Activated T-helper 1 cell treated with anti-CD3 and anti-CD28 coated beads, Interleukin-2, amount 50 U/mL, for 16 hours (primary cell): ENCODE measurements at places on chromosomes 13 and 19.

DNA sequence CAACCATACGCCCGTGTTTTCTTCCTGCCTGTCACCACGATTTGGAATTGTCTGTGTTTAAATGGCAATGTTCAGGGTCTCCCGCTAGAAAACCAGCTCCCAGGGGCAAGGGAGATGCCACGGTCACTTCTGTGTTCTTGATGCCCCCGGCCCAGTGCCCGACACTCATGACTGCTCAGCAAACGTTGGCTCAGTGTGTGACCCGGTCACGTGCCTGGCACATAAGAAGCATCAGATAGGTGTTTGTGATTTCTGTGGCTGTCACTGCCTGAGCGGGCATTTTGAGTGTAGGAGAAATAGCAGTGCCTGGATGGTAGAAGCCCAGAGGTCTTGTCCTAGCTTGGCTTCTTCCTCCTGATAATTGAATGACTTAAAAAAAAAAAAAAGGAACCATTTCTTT is 15.5 kb downstream of the HDGFL2 start:
- DNase-seq: no peak

GRCh38 chr19:36973021-36973843 is 57.1 kb downstream of the ZNF568 start:
- DNase-seq: peak; percentile 47

DNA sequence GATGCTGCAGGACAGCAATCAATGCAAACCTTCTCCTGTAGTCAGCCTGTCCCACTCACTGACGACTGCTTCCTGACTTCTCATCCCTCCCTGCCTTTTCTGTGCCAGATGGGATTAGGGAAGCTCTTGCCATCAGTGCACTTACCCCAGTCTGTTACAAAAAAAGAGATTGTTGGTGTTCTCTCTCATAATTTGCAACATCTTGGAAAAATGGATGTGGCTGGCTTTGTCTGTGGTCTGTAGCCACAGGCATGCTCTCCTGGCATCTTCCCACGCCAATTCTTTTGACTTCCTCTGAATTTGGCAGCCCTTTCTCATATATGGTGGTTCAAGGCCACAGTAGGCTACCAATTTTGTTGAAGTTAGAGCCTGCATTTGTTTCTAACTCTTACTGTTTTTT is 11.6 kb upstream of the HTR2A start:
- no peak for DNase-seq

GRCh38 chr13:113616991-113617749 is 32.6 kb downstream of the TFDP1 start:
- DNase-seq: no peak

- no peak for DNase-seq
Measured at GRCh38 chr19:10412257-10412977, 7.9 kb upstream of the PDE4A start.

- no peak for DNase-seq
Measured at GRCh38 chr19:342801-343421, 1.7 kb downstream of the MIER2 start.

DNA sequence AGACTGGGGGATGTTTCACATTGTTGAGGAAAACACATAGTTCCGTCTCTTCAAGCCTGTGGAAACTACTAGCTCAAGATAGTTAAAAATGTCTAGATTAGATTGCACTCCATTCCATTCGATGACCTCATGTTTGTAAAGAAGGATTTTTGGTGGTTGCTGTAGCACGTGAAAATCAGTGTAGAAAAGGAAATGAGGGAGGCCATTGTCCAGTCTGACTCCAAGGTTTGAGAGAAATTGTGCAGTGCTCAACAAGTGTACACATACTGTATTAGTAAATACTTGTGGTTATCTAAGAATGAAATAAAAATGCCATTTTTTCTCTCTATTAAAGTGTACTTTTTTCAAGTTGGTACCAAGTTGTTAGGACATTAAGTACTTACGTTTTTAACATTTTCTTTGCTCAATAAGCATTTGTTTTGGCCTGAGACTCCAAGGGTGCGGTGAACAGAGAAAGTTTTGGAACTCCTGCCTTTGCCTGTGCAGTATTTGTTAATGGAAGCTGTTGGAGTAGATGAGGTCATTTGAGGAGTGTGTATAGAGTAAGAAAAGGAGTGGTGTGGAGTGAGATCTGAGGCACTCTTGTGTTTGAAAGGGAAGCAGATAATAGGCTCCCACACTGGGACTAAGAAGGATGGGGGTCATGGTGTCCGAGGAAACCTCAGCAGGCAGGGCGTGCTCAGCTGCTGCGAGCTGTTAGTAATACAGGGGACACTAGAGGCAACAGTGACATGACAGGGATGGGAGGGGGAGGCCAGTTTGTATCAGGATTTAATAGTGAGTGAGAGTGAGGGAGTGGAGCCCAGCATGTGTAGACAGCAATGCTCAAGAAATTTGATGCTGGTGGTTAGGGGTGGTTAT is 4.4 kb downstream of the WASF3 start:
- no peak for DNase-seq

DNA sequence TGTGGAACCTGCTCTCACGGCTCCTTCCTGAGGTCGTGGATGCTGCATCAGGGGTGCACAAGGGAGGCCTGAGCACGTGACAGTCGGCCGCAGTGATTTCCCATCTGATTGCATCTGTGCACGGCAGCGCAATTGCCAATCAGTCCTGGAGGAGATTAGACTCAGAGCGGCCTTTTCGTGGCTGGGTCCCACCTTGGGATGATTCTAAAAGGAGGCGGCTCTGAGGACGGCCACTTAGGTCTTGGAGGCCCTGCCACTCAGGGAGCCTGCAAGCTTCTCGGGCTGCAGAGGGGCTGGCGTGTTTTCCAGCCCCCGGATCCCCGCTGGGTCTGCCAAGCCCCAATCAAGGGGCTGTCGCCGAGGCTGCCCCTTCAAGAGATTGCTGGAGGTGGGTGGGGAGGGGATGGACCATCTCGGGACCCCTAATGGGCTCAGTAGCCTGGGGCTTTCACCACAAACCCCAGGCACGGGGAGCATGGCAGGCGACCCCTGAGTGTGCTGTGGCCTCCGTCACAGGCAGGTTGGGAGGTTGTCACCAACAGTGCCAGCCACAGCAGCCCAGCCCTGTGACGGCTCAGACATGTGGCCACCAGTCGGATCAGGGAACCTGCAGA is 51.6 kb downstream of the SOX1 start:
- DNase-seq: no peak

GRCh38 chr13:113848020-113848419 is 15.9 kb downstream of the GAS6 start:
- DNase-seq: no peak

DNA sequence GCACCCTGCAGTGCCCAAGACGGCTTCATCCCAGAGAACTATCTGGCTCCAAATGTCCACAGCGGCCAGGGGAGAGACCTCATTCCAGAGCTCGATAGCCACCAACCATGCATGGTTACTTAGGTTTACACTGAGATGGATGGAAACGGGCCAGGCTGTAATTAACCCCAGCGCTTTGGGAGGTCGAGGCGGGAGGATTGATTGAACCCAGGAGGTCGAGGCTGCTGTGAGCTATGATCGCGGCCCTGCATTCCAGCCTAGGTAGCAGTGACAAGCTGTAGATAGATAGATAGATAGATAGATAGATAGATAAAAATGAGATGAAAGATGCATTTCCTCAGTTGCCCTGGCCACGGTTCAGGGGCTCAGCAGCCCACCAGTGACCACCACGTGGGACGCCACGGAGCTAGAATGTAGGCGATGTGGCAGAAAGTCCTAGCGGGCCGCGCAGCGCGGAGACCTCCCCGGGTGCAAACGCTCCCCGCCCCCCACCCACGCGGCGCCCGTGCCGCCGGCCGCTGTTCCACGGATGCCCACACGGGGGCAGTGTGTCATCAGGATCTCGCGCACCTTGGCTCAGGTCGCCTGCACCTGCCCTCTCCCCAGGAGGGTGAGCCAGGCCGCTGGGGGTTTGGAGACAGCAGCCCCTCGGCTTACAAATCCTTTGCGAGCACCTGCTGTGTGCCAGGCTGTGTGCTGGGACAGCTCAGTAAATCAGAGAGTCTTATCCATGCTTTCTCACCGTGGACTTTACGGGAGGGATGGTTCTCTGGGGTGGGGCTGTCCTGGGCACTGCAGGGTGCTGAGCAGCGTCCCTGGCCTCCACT is 13.5 kb upstream of the TLE5 start:
- DNase-seq: peak; percentile 73

GRCh38 chr19:30070968-30071632 is 129.1 kb downstream of the URI1 start:
- no peak for DNase-seq

GRCh38 chr13:50334115-50334778 is 319.0 kb downstream of the KCNRG start:
- no peak for DNase-seq

DNA sequence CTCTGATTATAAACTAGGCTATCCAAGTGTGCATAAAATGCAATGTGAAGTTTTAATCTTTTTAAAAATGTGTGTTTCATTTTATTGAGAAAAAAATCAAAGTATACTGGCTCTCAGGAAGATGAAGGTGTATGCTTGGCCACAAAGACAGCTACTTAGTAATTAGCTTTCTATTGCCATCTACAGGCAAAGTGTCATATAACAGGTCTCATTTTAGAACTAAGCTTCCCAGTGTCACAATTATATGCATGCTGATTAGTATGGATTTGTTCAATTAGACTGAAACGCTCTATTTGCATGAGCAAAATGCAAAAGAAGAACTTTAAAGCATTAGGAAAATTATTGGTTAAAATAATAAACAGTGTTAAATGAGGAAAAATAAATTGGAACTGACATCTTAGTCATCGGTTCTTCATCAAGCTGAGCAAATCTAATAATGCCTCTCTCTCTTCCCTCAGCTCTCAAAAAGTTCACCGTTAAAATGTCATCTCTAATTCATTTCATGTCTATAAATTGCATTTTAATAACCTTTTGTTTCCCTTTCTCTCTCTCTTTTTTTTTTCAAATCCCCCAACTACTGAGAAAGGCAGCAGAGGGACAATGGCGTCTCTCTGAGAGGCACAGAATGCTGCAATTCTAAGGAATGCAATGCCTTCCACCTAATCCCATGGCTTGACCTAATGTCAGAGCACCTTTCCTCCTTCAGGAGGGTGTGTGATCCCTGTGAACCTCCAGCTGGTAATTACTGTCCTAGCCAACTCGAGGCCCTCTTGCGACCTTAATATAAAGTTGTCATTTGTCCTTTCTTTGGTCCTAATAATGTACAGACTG is 313.1 kb upstream of the MAB21L1 start:
- no peak for DNase-seq

- DNase-seq: no peak
Measured at GRCh38 chr13:79528356-79528755, 47.4 kb downstream of the NDFIP2 start.
